ENCODE measurements at places on chromosomes 3 and 15.

DNA sequence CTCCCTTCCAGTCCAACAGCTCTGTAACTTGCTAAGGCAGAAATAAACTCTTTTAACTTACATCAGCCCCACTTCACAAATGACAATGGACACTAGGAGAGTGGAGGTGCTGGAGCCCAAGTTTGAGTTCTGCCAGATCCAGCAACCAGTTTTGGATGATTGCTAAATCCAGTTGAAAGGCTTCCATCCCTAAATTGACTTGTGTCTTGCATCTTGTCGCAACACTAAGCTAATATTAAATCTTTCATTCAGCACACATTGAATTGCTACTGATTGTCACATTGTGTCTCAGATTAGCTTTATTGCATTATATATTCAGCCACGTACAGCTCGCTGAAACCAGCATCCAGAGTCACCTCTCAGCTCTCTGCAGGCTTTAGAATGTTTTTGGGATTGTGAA lies 41.7 kb upstream of the LIPC start:
- DNase-seq, result no peak

GRCh38 chr15:38193496-38193895 lies 59.1 kb upstream of the SPRED1 start:
- DNase-seq, result no peak

GRCh38 chr3:129441782-129442181 lies 1.8 kb downstream of the IFT122 start:
- DNase-seq, result no peak

DNA sequence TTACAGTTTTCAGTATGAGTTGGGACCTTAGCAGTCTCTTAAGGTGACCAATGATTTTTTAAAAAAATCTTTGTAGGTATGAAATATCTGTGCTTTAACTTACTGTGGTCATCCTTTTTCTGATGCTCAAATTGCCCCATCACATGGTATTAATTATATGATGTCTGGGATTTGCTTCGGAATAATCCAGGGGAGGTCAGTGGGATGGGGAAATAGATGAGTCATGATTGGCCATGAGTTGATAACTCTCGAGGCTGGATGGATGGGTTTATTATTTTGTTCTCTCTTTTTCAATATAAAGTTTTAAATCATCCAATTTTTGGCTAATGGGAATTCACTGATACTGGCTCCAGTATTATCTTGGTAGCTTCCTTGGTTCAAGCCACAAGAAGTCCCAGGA lies 370.3 kb upstream of the TPM1 start:
- DNase-seq, result no peak

DNA sequence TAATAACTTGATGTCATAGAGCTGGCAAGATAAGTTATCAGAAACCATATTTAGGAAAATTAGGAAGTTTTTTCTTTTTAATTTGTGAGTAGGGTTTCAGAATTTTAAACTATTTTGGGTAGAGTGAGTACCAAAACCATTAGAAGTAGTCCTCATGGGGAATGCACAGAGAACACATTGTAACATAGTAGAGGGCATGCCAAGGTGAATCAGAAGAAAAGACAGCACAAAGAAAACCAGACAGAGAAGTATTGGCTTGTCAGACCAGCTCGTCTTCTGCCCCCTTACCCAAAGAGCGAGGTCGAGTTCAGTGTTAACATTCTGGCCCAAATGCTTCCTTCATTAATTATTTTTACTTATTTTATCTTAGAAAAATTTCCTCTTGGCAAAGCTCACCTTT lies 121.3 kb upstream of the SAMMSON start:
- no peak for DNase-seq

DNA sequence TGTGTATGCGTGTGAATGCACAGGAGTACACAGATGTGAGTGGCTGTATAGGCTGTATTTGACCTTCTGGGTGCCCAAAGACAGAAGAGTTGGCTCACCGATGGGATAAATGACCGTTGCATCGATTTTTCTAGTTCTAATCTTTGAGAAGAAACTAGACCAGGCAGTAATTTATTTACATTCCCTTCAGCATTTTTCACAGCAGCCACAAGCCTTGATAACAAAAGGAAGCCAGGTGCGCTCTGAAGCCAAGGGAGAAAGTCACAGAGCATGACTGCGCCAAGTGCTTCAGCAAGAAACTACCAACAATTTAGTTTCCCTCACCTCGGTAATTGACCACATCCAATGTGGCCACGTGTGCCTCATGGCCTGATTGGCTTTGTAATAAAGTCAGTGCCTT lies 5.9 kb upstream of the FAM3D start:
- no peak for DNase-seq

DNA sequence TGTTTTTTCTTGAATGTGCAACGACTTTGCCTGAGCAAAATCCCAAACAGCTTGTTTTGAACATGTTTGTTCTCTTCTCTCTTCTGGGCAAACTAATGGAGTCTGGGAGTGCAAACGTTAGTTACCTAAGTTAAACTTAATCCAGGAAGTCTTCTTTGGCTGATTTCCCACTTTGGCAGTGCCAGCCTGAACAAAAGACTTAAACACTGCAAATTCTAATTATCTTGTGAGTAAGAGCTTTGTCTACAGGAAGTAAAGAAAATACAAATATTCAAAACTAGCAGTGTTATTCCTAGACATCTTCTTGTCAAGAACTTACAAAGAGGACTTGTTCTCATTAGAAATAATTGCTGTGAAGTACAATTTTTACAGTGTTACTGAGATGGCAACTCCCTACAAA lies 16.7 kb upstream of the DENND6A start:
- no peak for DNase-seq

GRCh38 chr3:124834723-124835718 lies 52.1 kb downstream of the ITGB5 start:
- peak; percentile 8 for DNase-seq

- no peak for DNase-seq
Observed at GRCh38 chr3:184887574-184887973, 75.6 kb downstream of the VPS8 start.

DNA sequence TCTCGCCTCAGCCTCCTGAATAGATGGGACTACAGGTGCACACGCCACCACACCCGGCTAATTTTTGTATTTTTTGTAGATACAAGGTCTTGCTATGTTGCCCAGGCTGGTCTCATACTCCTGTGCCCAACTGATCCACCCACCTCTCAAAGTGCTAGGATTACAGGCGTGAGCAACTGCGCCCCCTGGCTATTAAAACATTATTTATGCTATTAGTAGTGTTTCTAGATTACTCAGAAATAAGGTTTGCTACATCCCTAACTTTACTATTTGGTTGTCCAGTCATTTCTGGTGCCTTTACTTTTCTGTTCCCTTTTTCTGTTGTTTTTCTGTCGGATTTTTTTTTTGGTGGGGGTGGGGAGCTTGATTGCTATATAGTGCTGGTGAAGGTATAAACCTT lies 393.6 kb upstream of the TPM1 start:
- DNase-seq, result no peak

GRCh38 chr15:90286678-90287077 lies 21.2 kb downstream of the NGRN start:
- no peak for DNase-seq

- DNase-seq, result no peak
Observed at GRCh38 chr3:175059788-175060187, 200.7 kb downstream of the NAALADL2 start.

DNA sequence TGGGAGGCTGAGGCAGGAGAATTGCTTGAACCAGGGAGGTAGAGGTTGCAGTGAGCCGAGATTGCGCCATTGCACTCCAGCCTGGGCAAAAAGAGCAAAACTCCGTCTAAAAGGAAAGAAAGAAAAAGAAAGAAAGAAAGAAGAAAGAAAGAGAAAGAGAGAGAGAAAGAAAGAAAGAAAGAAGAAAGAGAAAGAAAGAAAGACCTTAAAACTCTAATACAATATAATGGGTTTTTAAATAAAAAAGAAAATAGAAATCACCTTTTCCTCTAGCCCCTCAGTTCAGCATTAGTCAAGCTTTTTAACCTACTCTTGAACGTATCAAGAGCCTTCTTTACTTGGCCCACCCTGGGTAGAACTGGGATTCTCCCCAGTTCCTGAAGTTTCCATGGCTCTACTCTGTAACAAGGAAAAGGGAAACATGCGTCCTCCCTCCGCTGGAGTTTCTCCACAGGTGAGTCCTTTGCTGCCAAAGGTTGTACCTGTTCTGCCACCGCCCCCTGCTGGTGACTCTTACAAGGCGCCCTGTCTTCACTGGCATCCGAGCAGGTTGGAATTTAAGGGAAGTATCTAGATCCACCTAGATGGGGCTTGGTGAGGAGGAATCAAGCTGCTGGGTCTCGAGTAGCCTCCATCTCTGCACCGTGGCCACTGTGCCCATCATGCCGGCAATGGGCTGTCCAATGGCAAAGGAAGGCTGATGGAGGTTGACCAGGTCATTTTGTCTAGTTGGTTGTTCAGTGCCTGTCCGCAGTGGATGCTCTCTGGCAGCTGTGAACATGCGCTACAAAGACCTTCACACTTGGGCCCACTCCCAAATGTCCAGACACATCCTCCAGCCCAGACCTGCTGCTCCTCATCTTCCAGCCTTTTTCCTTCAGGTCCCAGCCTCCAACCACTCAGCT lies 20.6 kb upstream of the EPHB3 start:
- DNase-seq, result peak; percentile 64

DNA sequence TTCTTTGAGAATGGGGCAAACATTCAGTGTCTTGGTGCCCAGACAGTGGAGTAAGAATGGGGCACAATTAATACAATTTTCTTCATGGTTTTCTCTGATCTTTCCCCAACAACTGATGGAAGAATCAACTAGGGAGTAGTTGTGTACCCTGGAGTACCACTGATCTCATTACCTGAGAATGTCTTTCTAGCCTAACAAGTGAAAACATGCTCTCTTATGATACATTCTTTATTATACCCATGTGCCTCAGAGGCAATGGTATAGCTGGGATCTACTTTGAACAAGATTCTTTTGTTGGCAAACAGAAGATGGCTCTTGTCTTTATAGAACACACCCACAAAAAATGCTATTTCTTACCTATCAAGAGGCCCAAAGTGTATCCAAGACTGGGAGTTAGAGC lies 250.6 kb upstream of the CMC1 start:
- DNase-seq, result no peak

- DNase-seq, result no peak
Observed at GRCh38 chr15:77747175-77748077, 114.7 kb upstream of the LINGO1 start.

DNA sequence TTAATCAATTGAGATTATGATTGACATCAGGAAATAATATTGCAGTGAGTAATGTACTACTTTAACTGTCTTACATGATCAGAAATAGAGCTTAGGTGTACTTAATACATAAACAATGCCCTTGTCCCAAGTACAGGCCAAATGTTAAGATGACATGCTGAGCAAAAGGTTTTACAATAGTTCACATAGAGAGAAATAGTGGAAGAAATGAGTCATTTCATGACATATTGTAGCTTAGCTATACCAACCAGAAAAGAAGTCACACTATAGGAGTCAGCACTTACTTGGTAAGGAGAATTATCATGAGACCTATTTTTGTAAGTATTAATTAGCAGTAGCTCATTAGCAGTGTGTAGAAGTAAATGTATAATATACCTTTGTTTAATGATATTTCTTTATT lies 96.4 kb upstream of the NANOGP8 start:
- DNase-seq, result no peak

GRCh38 chr15:63212050-63213004 lies 22.9 kb downstream of the RAB8B start:
- DNase-seq, result no peak

DNA sequence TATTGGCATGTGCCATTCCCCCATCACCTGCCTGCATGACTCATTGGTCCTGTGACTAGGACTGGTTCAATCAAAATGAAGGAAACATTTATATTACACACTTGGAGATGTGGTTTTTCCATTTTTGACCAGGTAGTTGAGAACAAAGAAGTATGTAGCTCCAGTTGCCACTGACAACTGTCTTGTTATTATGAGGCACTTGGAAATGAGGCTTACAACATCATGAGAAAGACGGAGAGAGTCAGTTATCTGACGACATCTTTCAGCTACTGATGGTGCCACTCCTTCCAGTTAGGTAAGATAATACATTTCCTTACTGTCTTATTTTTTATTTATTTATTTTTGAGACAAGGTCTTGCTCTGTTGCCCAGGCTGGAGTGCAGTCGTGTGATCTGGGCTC lies 21.8 kb upstream of the PROK2 start:
- no peak for DNase-seq

- no peak for DNase-seq
Observed at GRCh38 chr15:39479911-39480310, 101.0 kb upstream of the THBS1 start.

DNA sequence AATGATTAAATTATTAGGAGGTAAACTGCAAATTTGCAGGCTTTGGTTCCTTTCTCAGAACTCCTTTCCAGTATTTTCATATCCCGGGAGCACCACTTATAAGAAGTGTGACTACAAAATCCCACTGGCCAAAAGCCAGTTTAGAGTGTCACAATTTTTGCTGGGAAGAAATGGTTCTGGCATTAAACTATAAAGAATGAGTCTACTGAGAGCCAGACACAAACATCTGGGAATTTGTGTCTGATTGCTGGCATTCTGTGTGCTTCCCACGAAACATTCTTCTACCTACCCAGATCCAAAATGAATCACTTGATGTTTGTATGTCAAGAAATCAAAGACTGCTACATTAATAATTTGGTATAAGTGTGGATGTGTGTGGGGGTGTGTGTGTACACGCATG lies 82.8 kb downstream of the DUT start:
- no peak for DNase-seq

GRCh38 chr15:67085237-67085817 lies 19.9 kb downstream of the SMAD3 start:
- no peak for DNase-seq

DNA sequence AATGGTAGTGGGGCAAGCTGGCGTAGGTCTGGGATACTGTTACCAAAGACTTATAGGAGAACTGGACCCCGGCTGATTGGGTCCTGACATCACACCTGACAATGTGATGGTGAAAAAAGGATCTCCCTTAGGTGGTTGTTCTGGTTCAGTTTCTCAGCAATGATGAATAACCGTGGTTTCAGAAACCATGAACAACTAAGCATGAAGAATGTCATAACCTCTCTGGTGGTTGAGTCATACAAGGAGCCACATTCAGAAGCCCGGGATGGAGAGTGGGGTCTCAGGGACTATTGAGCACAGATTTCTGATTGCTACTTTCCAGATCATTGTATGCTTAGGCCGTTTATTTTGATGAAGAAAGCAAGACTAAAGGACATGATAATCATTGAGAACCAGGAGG lies 17.4 kb downstream of the GPR160 start:
- DNase-seq, result no peak

GRCh38 chr15:31382713-31383045 lies 56.0 kb downstream of the KLF13 start:
- no peak for DNase-seq

GRCh38 chr3:128320551-128321340 lies 145.9 kb downstream of the DNAJB8 start:
- DNase-seq, result no peak

GRCh38 chr3:114310695-114311094 lies 16.9 kb downstream of the TIGIT start:
- no peak for DNase-seq

GRCh38 chr3:7576071-7576470 lies 715.2 kb downstream of the GRM7 start:
- DNase-seq, result no peak

DNA sequence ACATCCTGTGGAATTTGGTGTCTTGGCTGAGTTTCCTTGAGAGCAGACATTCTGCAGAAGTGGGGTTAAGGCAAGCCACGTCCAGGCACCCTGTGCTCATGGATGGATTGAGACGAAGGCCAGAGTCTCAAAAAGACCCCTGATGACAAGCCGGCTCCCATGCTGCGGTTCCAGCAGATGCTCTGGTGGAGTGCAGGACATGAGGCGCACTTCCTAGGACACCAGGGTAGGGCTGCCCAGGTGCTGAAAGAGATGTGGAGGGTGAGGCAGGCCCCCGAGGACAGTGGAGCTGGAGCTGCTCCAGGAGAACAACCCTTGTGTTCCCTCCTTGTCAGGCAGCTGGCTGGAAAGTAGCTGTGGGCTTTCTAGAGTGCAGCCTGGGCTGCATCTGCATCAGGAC lies 81.0 kb downstream of the ASB7 start:
- DNase-seq, result no peak

Data from stimulated activated CD4-positive, alpha-beta T cell treated with anti-CD3 and anti-CD28 coated beads, TNF-alpha, amount 100 ng/mL, for 1 hour (primary cell).